Dorsolateral prefrontal cortex (tissue), 122 donors: ENCODE measurements at places on chromosomes 13 and 19.

DNA sequence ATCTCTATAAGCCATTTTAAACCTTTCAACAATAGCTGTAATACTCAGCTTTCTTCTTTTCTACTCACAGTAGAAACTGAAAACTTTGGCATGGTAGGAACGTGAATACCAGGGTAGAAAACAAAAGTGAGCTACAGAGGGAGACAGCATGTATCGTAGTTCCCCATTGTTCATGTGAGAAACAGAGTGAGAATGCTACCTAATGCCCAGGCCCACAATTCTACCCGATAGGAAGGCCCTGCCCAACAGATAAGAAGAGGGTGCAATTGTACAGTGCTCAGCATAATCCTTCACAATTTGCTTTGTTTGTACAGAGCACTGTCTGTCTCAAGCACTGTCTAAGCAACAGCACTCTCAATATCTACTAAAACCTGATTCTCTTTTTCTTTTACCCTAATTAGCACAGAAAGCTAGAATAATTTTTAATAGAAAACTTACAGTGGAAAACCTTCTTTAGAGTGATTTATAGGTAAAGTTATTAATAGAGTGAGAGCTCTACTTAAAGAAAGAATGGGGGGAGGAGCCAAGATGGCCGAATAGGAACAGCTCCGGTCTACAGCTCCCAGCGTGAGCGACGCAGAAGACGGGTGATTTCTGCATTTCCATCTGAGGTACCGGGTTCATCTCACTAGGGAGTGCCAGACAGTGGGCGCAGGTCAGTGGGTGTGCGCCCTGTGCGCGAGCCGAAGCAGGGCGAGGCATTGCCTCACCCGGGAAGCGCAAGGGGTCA lies 322.3 kb downstream of the EFNB2 start:
- no peak for DNase-seq

- no peak for DNase-seq
Measured at GRCh38 chr19:49835562-49835961, 15.4 kb upstream of the PTOV1 start.

GRCh38 chr13:27919659-27919933 lies 204 bp upstream of the PDX1 start:
- DNase-seq: no peak

GRCh38 chr19:15170345-15170744 lies 30.4 kb downstream of the NOTCH3 start:
- DNase-seq: no peak

DNA sequence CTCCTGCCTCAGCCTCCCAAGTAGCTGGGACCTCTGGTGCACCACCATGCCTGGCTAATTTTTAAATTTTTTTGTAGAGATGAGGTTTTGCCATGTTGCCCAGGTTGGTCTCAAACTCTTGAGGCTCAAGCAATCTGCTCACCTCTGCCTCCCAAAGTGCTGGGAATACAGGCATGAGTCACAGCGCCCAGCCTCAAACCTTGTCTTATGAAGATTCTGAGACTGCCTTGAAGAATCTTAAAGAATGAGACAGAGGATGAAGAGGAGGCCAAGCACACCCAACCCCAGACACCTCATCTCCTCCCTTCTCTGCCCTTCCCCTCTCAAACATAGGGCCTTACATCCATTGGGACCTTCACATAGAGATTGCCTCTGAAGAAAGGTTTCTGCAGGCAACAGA lies 179.7 kb downstream of the ABCC4 start:
- no peak for DNase-seq

DNA sequence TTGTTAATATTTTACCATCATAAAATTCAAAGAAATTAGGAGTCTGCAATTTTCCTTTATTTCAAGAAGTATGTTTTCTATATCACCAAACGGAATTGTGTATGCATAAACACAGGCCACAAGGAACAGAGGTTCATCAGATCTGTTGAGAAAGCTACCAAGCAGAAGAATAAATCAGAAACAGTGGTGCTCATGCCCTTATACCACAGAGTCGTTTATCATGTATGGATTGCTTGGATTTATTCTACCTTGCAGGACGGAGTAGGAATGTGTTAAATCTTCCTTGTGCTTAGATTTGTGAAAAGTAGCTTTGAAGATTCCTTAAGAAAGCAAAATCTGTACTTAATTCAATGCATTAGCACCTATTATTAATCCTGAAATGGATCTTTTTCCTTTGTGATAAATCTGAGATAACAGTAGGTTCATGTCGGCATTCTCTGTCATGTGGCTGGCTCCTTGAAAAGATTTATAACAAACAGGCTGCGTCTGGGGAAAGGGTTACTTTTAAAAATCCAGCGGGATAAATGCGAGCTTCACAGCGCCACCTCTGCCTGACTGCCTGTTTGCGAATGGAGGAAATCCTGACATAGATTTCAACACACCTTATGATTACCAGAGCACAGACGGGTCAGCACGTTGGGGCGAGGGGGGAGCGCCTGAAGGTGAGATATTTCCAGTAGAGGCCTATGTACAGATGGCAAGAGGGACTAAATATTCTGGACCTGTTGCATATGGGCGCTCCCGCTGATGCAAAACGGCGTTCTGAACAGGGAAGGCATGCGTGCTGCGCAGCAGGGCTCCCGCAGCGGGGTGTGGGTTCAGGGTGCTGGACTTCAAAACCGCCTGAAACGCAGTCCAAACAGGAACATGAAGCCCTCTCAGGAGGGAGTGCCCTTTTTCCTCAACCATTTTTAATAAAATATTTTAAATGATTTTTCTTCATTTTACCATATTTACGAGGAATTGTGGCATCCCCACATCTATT lies 445.5 kb upstream of the SGCG start:
- DNase-seq: no peak

- no peak for DNase-seq
Measured at GRCh38 chr13:40579535-40579934, 86.9 kb downstream of the FOXO1 start.

DNA sequence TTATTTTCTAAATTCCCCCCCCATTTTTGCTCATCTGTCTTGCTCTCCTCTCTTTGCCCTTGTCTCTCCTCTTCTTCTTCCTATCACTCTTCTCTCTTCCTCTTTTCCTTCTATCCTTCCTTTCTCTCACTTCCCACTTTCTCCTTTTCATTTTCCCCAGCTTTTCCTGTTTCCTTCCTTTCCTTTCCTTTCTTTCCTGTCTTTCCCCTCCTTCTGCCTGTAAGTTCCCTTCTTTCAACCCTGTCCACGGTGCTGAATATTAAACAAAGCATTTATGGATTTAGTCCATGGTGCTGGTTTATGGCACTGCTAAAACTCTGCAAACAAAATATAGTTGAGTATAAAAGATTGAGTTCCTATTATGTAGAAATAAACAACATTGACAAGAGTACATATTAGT lies 27.6 kb downstream of the SCEL start:
- no peak for DNase-seq

DNA sequence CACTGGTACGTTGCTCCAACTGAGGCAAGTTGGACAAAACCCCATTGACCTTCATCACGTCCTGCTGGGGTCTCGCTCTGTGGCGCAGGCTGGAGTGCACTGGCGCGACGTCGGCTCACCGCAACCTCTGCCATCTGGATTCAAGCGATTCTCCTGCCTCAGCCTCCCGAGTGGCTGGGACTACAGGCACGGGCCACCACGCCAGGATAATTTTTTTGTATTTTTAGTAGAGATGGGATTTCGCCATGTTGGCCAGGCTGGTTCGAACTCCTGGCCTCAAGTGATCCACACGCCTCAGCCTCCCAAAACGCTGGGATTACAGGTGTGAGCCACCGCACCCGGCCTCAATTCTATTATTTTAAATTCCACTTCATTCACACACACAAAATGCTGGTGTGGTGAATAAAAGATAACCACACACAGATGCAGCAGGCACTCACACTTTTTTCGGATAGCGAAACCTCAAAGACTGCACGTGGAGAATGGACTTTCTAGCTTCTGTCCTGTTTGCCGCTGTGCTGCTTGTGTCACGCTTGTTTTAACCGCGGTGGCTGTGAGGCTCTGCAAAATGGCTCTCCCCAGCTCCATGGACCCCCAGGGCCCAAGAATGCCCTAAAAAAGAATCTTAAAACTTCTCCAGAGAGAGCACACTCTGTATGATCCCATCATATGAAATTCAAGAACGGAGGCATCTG lies 58.4 kb downstream of the COL4A1 start:
- DNase-seq: no peak

DNA sequence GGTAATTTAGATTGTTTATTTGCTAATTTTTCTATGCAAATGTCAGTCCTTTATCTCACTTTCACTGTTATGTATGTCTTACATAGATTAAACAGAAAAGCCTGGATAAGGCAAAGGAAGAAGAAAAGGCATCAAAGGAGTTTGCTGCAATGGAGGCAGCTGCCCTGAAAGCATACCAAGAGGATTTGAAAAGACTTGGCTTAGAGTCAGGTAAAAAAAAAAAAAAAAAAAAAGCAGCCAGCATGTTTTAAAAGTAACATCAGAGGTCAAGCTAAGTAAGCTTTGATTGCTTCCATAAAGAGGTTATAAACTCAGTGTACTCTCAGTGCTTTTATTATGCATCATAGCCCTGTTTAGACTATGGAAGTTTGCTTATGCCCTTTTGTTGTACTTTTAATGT lies 3.8 kb downstream of the WBP4 start:
- no peak for DNase-seq

GRCh38 chr13:43200307-43200706 lies 176.9 kb downstream of the DNAJC15 start:
- DNase-seq: no peak

- no peak for DNase-seq
Measured at GRCh38 chr19:40756502-40757110, 5.6 kb downstream of the SNRPA start.

GRCh38 chr13:31756346-31756745 lies 17.0 kb downstream of the RXFP2 start:
- no peak for DNase-seq
